ENCODE measurements at places on chromosomes 11 and 22.

- no peak for DNase-seq
These were observed 36.8 kb downstream of the MYH9 start for GRCh38 chr22:36350751-36351594.

- no peak for DNase-seq
These were observed 31.8 kb downstream of the PPFIBP2 start for GRCh38 chr11:7545611-7546010.

- no peak for DNase-seq
These were observed 51.5 kb downstream of the RBFOX2 start for GRCh38 chr22:35977136-35977535.

GRCh38 chr11:35540526-35540925 lies 15.1 kb upstream of the PAMR1 start:
- no peak for DNase-seq

GRCh38 chr22:36375071-36375980 lies 12.4 kb downstream of the MYH9 start:
- DNase-seq: no peak

DNA sequence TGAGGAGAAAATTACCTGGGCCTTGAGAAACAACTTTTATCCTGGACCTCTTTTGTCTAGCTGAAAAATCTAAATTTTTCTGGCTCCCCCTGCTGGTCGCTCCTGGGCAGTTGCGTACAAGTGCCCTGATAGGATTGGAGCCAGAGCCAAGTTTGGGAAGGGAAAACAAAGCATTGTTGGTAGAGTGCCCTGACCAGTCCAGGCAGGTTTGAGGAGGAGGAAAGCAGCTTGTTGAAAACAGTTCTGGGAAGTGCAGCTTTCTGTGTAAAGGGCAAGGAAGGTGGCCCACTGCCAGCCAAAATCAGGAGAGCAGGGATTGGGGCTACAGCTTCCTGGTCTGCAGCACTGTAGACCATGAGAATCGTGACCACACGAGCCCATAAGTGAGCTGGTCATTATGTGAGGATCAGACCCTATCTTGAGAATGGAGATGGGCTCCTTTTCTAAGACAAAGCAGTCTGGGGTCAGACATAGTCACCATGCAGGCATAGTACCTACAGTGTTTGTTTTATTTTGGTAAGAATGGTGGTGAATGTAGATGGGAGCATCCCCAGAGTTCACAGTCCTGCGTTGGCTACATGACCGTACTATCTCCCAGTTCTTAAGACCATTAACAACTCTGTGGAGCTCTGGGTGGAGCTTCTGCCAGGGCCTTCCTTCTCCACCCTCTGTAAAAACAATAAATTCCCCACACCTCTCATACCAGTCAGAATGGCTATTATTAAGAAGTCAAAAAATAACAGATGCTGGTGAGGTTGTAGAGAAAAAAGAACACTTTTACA lies 21.3 kb upstream of the PIK3IP1 start:
- DNase-seq: peak; percentile 57

- DNase-seq: no peak
These were observed 38.6 kb downstream of the SGSM3 start for GRCh38 chr22:40408718-40409612.

DNA sequence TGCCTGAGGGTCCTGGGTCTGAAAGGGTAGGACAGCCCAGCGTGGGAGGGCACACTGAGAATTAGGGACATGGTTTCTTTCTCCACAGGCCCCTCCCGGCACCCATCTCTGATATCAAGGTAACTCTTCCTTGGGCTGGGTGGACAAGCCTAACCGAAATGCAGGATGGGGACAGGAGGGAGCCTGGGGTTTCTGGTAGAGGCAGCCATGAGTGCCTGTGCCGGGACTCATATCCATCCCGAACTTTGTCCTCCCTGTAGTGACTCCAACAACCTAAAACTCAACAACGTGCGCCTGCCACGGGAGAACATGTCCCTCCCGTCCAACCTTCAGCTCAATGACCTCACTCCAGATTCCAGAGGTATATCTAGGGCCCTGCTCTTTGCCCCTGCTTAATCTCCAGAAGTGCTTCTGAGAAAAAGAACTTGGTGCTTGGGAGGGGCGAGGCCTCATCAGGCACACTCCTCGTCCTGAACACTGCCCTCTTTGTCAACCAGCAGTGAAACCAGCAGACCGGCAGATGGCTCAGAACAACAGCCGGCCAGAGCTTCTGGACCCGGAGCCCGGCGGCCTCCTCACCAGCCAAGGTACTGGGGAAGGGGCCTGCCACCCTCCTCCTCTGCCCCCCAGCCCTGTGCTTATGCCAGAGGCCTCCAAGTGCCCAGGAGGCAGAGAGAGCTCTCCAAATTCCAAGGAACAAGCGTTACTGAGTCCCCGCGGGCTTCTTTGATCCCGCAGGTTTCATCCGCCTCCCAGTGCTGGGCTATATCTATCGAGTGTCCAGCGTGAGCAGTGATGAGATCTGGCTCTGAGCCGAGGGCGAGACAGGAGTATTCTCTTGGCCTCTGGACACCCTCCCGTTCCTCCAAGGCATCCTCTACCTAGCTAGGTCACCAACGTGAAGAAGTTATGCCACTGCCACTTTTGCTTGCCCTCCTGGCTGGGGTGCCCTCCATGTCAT lies 3.1 kb downstream of the TMEM25 start:
- DNase-seq: no peak

- no peak for DNase-seq
These were observed 961 bp downstream of the KCNA4 start for GRCh38 chr11:30015725-30016412.

- no peak for DNase-seq
These were observed 6.4 kb downstream of the RBX1 start for GRCh38 chr22:40957601-40958000.

DNA sequence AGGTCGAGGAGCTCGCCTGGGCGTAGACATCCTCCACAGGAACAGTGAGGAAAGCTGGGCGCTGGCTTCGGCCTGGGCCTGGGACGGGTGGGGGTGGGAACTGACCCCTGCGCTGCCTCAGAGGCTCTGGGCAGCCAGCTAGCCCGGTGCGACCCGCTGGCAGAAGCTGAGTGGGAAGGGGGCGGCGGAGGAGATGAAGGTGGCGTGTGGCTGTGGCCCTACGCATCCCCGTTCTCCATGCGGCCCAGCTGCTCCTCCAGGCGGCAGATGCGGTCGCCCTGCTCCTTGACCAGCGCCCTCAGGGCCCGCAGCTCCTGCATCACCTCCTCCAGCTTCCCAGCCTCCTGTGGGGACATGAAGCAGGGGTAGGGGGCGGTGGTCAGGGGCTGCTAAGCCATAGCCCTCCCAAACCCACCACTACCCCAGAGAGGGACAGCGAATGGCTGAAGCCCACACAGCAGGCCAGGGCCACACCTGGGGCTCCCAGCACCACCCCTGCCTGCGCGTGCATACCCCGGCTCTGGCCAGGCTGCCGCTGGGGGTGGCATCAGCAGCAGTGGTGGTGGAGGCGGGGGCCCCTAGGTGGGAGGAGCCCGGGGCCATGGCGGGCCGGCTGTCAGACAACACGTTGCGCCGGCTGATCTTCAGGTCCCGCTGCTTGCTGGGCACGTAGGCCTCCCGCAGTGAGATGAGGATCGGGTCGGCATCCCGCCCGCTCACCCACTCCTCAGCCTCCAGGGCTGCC lies 848 bp upstream of the PTPRCAP start:
- DNase-seq: no peak

- no peak for DNase-seq
These were observed 48.6 kb upstream of the TMEM45B start for GRCh38 chr11:129766898-129767604.

DNA sequence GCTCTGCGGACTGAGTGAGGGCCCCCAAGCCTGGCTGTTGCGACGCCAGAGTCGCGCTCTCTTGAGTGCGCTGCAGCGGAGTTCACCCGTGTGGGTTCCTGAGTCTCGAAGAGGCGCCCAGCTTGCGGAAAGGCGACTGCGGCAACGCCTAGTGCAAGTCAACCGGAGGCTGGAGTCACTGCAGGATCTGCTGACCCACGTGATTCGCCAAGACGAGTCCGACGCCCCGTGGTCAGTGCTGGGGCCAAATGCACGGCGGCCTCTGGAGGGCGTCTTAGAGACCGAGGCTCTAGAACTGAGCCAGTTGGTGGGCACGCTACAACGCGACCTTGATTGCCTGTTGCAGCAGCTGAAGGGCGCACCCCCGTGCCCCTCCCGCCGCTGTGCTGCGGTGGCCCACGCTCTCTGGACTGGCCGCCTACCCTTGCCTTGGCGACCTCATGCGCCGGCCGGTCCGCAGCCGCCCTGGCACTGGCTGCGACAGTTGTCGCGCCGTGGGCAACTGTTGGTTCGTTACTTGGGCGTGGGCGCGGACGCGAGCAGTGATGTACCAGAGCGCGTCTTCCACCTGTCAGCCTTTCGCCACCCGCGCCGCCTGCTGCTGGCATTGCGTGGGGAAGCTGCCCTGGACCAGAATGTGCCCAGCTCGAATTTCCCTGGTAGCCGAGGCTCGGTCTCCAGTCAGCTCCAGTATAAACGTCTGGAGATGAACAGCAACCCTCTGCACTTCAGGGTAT lies 32.6 kb downstream of the RRP8 start:
- no peak for DNase-seq

DNA sequence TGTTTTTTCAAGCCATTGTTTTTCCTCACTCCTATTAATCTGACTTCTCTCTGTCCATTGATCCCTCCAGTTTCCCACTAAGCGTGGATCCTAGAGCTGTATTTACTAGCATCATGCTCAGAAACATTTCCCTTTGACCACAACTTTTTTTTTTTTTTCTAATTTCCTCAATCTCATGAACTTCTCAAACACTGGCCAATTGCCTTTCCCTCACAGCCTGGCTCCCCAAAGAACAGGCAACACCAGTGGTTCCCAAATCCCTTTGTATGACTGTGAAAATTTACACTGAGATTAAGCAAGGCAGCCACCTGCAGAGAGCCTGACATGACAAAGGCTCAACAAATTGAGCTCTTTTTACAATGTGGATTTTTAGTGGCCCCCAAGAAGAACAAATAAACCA lies 1.4 kb upstream of the TPP1 start:
- DNase-seq: no peak

DNA sequence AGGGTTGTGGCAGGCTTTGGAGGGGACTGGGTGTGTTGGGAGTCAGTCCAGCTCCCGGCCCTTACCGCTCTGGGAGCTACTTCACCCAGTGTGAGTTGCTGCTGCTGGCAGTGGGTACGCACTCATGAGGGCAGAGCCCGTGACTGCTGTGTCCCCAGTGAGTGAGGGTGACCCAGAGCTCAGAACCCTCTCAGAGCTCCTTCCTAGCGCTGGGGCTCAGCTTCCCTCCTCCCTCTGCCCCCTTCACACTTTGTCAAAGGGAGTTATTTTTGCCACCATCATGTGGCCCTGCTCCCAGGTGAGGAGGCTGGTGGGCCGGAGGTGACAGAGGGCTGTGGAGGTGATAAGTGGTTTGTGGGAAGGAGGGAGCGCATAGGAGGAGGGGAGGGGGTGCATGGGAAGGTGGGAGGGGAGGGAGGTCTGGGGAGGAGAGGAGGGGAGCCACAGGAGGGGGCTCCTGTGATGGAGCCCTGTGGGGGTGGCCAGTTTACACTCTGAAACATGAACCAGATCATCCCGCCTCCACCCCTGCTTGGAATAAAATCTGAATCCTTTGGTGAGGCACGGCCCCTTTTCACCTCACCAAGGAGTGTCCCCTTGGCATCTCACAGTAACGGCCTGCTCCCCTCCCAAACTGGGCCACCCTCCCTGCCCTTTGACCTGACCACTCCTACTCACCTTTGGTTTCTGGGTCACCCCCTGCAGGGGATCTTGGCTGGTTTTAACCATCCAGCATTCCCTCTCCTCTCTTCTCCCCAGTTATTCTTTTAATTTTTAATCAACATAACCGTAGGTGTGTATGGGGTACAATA lies 9.9 kb downstream of the NDUFV1 start:
- DNase-seq: no peak

DNA sequence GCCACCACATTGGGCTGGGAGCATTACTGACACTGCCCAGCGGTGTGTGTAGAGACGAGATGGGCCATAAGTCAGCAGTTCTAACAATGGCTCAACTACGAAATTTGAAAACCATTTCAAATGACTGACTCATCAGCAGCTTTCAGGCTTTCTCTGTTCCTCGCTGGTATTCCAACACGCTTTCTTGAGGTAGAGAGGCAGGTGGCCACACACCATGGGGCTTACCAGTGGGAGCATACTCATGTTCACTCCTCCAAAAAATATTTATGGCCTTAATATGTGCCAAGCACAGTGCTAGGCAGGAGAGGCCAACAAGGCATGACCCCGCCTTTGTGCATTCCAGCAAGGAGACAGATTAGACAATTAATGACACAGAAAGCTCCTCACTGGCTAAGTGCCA lies 20.3 kb downstream of the ARFGAP2 start:
- no peak for DNase-seq

- DNase-seq: no peak
These were observed 2.9 kb downstream of the TRPT1 start for GRCh38 chr11:64223001-64223651.

- DNase-seq: no peak
These were observed 24.0 kb downstream of the PAX6 start for GRCh38 chr11:31786996-31787685.

DNA sequence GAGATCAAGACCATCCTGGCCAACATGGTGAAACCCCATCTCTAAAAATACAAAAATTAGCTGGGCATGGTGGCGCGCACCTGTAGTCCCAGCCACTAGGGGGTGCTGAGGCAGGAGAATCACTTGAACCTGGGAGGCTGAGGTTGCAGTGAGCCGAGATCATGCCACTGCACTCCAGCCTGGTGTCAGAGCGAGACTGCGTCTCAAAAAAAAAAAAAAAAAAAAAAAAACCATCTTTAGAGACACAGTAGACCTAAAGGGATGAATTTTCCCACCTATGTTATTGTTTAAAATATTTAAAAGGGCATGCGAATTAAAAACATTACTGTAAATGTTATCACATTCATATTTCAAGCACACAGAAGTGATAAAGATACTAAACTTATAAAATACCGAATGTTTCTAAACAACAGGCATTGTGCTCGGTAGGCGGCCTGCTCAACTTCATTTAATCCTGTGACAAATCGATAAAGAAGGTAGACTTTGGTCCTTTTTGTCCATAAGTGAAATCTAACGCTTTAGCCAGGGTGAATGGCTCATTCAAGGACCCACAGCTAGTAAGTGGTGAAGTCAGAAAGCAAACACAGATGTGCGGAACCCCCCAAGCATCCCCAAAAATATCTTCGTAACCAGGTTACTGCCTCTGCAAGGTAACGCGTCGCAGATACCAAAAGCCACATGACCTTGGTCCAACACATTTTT lies 16.1 kb downstream of the NCAPD3 start:
- peak; percentile 25 for DNase-seq

- no peak for DNase-seq
These were observed 89.0 kb downstream of the TRMU start for GRCh38 chr22:46424496-46424895.

GRCh38 chr11:27205779-27206570 lies 157.0 kb downstream of the CCDC34 start:
- no peak for DNase-seq

- no peak for DNase-seq
These were observed 61.4 kb upstream of the BMAL1 start for GRCh38 chr11:13216019-13216710.

DNA sequence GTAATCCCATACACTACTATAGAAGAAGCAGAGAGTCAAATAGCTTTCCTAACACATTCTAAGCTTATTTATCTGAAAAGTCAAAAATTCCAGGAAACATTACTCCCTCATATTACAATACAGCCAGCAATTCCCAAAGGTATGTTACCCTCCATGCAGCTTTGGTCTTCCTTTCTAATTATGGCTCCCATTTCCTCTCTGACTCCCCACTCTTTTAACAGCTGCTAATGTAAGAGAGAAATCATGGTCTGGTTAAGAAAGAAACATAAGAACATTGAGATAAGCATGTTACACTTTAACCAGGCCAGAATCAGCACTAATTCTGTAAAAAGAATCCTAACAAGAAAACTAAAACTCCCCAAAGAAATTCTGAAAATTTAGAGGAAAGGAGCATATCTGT lies 6.8 kb downstream of the PPP2R1B start:
- DNase-seq: no peak

All from left ventricle myocardium inferior (tissue), 1 donor.